Keratinocyte (primary cell): ENCODE measurements at places on chromosomes 11 and 22. TPM values are rescaled to one million over a fixed set of nuclear protein-coding genes. Genes with fewer than 3 reads are reported as not detected.

DNA sequence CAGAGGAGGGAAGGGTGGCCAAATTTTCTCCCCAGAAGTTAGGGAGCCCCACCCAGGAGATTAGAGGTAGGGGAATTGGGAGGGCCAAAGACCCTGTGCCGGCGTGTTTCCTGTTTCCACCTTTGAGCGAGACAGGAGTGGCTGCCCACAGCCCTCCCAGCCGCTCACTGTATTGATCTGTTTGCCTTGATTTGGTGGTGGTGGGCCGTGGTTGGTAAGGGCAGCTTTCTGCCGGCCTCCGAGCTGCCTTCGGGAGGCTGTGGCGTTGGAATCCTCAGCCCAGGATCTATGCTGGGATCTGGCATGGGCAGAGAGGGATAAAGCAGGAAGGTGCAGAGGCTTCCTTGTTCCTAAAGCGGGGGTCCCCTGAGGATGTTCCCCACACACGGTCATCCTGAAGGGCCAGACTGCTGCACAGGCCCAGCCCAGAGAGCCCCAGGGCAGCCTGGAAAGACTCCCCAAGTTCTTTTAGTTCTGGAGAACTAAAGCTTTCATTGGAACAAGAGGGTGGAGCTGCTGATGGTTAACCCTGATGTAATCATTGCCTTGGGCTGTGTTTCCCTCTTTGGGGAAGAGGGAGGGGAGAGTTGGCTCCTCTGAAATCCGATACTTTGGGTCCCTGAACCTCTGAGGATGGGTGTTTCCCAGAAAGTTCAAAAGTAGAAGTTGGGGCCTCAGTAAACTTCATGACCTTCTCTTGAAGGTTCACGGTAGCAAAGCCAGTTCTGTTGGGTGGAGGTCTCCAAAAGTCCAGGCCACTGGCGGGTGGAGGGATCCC lies 7.2 kb downstream of the FAM83F start:
- peaks cover 96% of the 10 kb centered on the region for H3K4me1 ChIP-seq
- no peak for DNase-seq
- H3K27ac ChIP-seq = peak overlapping the region; percentile 64
- H3K36me3 ChIP-seq = peaks cover 5% of the 10 kb centered on the region
- peak overlapping the region; percentile 15 for H3K4me3 ChIP-seq

GRCh38 chr11:32531528-32531927 lies 52.1 kb upstream of the EIF3M start:
- H3K4me1 ChIP-seq = no peaks in the 10 kb centered on the region
- H3K27me3 ChIP-seq = no peaks in the 10 kb centered on the region
- no peaks in the 10 kb centered on the region for H3K36me3 ChIP-seq
- DNase-seq = no peak
- no peak overlapping the region for H3K4me3 ChIP-seq

DNA sequence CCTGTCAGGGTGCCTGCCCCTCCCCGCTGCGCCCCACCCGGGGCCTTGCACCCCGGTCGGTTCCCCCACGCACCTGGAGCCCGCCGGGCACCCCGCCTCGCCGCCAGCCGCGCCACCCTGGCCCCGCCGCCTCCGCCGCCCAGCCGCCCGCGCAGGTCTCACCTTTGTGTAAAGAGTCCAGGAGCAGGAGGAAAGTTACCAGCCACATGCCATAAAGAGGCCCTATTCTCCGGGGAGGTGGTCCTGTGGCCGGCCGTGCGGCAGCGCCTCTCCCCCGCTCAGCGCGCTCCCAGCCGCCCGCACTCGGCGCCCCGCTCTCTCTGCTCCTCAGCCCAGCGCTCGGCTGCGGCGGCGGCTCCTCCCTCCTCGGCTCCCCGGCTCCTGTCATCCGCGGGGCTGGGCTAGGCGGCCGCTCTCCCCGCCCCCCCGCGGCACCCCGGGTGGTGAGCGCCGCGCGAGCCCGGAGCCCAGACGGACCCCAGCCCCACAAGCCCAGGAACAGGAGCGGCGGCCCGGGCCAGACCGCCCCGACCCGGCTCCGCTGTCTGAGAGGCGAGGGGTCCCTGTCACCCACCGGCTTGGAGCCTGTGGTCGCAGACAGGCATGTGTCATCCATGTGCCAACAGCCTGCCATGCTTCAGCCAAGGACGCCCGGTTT lies at the start of gene DSCAML1:
TSS of gene DSCAML1 (minus strand) at position 345 of the 658 bp plus-strand sequence. CDS start at position 208, 137 bp downstream.
- DNase-seq = no peak
- no peak within 1 kb of the TSS for H3K27ac ChIP-seq
- no peaks in the 10 kb centered on the region for H3K36me3 ChIP-seq
- peaks cover 6% of the 10 kb centered on the region for H3K4me1 ChIP-seq

DNA sequence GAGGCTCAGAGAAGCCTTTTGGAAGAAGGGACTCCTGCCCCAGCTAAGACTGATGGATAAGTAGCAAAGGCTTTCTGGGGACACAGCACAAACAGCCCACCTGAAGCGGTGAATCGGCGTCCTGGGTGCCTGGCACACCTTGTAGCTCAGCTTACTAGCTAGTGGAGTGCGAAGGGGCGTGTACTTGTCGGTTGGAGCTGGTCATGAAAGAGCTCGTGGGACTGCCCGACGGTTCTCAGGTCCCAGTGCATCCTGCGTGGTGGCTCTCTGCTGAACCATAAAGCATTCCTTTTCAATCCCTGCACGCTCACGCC lies 690 bp upstream of the UVRAG start:
- no peaks in the 10 kb centered on the region for H3K36me3 ChIP-seq
- peaks cover 32% of the 10 kb centered on the region for H3K4me1 ChIP-seq
- peak overlapping the region; percentile 70 for H3K4me3 ChIP-seq

ADM gene
- 52.6 to 115 TPM (median 57.9 TPM) in 3 replicates for polyA plus RNA-seq

DNA sequence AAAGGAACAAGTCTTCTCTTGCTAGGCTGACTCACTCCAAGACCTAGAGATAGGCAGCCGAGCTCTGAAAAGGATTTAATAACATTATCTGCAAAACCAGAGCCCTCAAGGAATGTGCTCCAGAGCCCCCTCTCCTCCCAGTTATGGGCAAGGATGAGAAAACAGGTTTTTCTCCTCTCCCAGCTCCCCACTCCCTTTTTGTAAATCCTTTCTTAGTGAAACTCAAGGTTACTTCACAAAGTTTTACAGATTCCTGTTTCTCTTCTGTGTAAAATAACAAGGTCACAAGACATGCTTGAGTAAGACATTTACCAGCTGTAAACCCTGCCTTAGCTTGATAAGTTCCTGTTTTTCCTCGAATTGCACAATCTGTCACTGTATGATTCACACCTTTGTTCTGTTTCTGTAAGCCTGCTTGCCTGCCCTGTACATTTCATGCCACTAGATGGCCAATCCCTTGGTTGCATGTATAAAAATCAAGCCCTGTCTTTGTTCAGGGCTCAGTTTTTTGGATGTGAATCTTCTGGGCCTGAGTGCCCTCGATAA lies 489.4 kb downstream of the KCNA4 start:
- H3K4me1 ChIP-seq = no peaks in the 10 kb centered on the region
- no peak for DNase-seq

RANGAP1 gene
- polyA plus RNA-seq = 85.9 to 119 TPM (median 108 TPM) in 3 replicates

PGA4 gene
- not detected in 3 replicates for polyA plus RNA-seq

APOC3 gene
- not detected in 3 replicates for polyA plus RNA-seq

DNA sequence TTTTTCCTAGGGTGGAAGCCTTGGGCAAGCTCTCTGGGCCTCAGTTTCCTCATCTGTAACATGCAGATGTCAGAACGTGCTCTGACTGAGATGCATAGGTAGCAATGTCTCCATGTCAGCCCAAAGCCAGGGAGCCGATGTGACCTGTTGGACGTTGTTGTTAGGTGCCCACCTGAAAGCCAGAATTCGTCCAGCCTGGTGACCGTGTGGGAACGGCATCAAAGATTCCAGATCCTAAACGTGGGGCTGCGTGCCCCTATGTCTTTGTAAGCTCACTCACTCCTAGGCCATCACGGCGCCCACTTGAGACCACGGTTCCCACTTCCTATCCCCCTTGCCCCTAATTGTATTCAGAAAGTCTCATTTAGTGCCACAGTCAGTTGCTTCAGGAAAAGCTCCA lies 48.2 kb downstream of the FBLN1 start:
- H3K36me3 ChIP-seq = no peaks in the 10 kb centered on the region
- no peak overlapping the region for H3K27ac ChIP-seq
- H3K4me1 ChIP-seq = peaks cover 43% of the 10 kb centered on the region
- DNase-seq = no peak
- H3K27me3 ChIP-seq = no peaks in the 10 kb centered on the region

- H3K36me3 ChIP-seq = peaks cover 25% of the 10 kb centered on the region
- H3K27ac ChIP-seq = no peak overlapping the region
- no peak for DNase-seq
- H3K4me1 ChIP-seq = peaks cover 17% of the 10 kb centered on the region
- H3K4me3 ChIP-seq = no peak overlapping the region
These were observed 28.6 kb upstream of the BID start for GRCh38 chr22:17802822-17803221.

DNA sequence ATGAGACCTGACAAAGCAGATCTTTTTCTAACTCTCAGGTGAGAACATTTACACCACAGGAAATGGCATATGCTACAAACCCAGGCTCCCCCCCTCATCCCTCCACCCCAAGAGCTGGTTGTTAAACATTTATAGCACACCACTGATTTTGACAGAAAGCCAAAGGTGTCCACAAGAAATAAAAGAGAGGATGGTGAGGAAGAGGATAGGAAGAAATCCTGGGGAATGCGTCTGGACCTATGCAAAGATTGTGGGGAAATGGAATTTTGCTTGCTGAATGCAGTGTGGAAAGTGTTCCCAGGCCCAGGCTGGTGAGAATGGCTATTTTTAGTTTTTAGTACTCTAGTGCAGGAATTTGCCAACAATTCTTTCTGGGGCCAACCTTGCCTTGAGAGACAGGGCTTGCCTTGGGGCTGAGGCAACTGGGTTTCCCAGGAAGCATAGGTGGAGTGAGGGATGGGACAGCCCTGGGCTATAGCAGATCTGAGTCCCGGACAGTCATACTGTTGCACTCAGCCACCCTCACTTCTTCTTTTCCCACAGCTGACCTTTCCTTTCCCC lies 163.9 kb downstream of the ADAMTS15 start:
- H3K4me1 ChIP-seq = peaks cover 16% of the 10 kb centered on the region
- no peaks in the 10 kb centered on the region for H3K36me3 ChIP-seq
- H3K4me3 ChIP-seq = no peak overlapping the region
- H3K27me3 ChIP-seq = no peaks in the 10 kb centered on the region
- no peak for DNase-seq
- peak overlapping the region; percentile 5 for H3K27ac ChIP-seq

GRCh38 chr11:94639901-94640721 lies 72.9 kb downstream of the PIWIL4 start:
- no peak overlapping the region for H3K4me3 ChIP-seq
- H3K4me1 ChIP-seq = peaks cover 17% of the 10 kb centered on the region
- no peak overlapping the region for H3K27ac ChIP-seq
- DNase-seq = no peak

DNA sequence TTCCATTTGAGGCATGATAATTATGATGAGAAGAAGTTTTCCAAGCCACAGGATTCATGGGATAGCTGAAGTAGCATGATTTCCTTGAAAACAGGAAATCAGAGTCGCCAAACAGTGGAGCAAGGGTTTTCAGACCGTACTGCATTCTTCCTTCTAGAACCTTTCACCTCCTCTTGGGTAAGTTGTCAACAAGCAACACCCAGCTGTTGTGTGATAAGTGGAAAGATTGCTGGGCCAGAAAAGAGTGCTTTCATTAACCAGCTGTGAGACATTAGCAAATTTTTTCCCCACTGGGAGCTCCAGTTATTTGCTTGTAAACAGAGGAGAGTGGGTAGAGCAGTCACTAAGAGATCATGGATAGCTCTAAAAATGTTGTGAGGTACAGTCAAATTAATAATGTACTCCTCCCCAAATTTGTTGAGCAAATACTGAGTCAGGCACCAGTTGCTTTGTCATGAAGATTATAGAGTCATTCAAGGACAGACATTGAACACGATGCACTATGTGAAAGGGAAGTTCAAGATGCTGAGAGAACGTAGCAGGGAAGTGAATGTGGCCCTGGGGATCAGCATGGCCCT lies 11.7 kb upstream of the MPEG1 start:
- DNase-seq = no peak
- H3K4me3 ChIP-seq = no peak overlapping the region
- H3K27me3 ChIP-seq = no peaks in the 10 kb centered on the region
- H3K36me3 ChIP-seq = no peaks in the 10 kb centered on the region
- no peak overlapping the region for H3K27ac ChIP-seq

OR10D3 gene
- polyA plus RNA-seq = not detected in 3 replicates

DNA sequence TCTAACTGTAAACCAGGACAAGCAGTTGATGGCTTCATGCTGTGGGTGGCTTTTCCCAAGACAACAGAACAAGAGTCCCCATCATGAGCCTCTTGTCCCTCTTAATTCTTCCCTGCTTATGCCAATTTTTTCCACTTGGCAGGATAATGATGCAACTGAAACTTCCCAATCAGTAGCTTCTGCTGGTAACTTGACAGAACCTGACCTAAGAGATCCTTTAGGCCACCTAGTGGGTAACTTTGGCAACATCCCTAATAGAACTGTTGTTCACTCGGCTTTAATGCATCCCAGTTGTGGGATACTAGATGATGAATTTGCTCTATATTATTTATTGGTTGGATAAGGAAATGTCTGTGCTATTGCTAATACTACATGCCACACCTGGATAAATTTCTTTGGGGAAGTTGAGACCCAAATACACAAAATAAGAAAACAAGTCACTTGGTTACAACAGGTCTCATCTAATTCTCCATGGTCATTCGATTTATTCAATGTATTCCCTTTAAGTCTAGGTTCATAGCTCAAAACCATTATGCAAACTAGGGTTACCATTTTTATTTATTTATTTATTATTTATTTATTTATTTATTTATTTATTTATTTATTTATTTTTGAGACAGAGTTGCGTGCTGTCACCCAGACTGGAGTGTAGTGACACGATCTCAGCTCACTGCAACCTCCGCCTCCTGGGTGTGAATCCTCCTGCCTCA lies 41.4 kb upstream of the NFAM1 start:
- no peaks in the 10 kb centered on the region for H3K4me1 ChIP-seq
- H3K27me3 ChIP-seq = no peaks in the 10 kb centered on the region
- no peaks in the 10 kb centered on the region for H3K36me3 ChIP-seq
- H3K4me3 ChIP-seq = no peak overlapping the region

GRCh38 chr11:119473226-119473625 lies 50.3 kb upstream of the THY1 start:
- H3K4me1 ChIP-seq = peaks cover 11% of the 10 kb centered on the region
- no peak overlapping the region for H3K27ac ChIP-seq
- DNase-seq = no peak
- no peak overlapping the region for H3K4me3 ChIP-seq
- no peaks in the 10 kb centered on the region for H3K36me3 ChIP-seq

SUSD2 gene
- polyA plus RNA-seq = 0.01 to 0.10 TPM (median 0.03 TPM) in 3 replicates

DNA sequence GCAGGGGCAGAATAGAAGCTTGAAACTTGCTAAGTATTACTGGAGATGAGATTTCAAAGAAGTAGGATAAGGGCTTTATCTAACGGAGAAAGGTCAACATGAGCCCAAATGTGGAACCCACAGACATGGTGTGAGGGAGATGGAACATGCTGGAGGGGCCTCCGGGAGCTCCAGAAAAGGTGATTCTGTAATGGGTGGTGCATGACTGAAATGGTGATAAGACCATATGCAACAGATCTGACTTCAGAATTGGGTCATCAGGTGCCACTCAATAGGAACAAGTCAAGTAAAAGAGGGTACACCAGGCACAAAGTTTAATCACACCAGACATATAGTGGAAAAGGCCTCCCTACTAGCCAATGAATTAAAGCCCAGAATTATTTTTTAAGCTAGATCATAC lies 7.9 kb upstream of the CEP295 start:
- no peaks in the 10 kb centered on the region for H3K36me3 ChIP-seq
- peaks cover 3% of the 10 kb centered on the region for H3K27me3 ChIP-seq
- H3K4me1 ChIP-seq = no peaks in the 10 kb centered on the region
- DNase-seq = no peak
- no peak overlapping the region for H3K27ac ChIP-seq
- no peak overlapping the region for H3K4me3 ChIP-seq
